ENCODE measurements at places on chromosomes 16 and 17.

GRCh38 chr17:81676906-81677305, 6.7 kb downstream of the ARL16 start:
- no peak for DNase-seq

DNA sequence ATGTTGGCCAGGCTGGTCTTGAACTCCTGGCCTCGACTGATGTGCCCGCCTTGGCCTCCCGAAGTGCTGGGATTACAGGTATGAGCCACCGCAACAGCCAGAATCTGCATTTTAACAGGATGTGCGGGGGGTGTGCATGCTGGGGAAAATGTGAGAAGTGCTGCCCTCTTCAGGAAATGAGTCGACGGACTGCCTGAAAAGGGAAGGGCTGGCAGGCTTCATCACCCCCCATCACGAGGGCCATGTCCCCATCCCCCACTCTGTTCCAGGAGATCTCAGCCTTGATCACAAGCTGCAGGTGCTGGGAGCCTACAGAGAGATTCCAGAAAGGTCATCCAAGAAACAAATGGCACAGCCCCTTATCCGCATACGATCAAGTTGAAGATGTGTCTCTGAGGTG, 195.3 kb upstream of the RPL38 start:
- DNase-seq = no peak

GRCh38 chr17:2394775-2395201, 6.1 kb downstream of the MNT start:
- no peak for DNase-seq

DNA sequence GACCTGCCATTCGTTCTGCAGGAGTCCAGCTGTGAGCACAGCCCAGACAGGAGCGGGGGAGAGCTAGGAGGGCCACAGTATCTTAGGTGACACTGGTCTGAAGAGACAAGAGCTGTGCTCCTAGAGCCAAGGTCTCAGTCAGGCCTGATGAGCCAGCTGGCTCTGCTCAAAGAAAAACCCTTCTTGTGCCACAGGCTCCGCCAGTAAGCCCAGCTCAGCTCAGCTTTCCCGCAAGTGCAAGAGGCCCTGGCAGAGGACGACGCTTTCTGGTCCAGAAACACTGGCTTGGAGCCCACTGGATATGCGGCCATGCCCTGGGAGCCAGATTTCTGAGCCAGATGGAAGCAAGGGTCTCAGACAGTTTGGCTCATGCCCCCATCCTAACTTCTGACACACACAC, 23.9 kb downstream of the PEMT start:
- DNase-seq = no peak

DNA sequence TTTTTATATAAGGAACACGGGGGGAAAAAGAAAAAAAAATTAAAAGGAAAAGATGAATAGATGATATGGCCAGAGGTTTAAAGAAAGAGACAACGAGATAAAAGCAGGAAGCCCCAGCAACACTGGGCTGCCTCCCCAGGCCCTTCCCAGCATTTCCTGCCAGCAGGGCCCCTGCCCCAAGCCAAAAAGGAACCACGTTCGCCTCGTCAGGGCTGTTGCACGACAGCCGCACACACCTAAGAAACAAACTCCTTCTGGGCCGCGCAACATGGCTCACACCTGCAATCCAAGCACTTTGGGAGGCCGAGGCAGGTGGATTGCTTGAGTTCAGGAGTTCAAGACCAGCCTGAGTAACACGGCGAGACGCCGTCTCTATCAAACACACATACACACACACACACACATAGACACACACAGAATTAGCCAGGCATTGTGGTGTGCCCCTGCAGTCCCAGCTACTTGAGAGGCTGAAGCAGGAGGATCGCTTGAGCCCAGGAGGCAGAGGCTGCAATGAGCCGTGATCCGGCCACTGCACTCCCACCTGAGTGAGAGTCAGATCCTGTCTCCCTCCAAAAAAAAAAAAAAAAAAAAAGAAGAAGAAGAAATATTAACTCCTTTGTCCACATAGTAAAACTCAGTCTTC, 83.0 kb downstream of the ANKRD11 start:
- no peak for DNase-seq

DNA sequence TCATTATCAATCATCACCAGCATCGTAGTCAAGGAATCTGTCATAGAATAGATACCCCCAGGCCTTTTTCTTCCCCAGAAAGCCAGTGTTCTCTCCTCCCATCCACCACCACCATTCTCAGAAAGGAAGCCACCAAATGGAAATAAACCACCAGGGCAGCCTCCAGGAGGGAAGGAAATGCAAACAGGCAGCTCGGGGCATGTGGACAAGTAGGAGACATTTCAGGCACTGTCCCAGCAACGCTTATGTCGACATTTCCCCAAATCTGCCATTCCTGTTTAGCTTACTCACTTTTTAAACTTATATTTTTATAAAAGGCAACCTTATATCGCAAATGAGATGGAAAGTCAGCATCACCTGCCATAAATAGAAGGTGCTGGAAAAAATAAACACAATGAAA, 15.8 kb downstream of the EMP2 start:
- no peak for DNase-seq

DNA sequence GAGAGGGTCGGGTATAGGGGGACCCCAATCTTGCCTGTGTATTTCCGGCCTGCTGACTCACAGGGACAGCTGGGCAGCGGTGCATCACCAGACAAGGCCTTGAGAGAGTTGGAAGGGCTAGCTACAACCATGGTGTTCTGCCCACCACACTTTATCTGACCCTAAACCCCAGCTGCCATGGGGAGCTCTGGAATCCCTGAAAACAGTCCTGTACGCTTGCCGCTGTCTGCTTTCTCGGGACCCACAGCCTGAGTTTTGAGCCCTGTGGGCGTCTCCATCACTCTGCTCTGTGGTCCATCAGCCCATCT, 100.4 kb upstream of the GSE1 start:
- no peak for DNase-seq

GRCh38 chr17:9484789-9485188, 90.8 kb downstream of the STX8 start:
- no peak for DNase-seq

DNA sequence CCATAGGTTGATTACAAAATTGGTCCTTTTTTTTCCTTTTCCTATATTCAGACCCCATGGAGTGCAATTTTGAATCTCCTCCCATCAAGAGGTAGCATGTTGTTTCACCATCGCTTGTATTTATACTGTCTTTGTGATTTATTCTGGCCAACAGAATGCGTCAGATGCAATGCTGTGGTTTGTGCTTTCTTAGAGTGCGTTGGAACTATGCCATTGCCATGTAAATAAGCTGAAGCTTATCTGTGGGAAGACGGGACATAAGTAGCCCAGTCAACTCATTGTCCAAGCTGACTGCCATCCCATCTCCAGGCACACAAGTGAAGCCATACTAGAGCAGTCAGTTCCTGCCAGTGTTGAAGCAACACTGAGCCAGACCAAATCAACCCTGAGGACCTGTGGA, 1339.3 kb upstream of the GOT2 start:
- no peak for DNase-seq

GRCh38 chr17:50853015-50853615, 13.0 kb downstream of the TOB1 start:
- no peak for DNase-seq

DNA sequence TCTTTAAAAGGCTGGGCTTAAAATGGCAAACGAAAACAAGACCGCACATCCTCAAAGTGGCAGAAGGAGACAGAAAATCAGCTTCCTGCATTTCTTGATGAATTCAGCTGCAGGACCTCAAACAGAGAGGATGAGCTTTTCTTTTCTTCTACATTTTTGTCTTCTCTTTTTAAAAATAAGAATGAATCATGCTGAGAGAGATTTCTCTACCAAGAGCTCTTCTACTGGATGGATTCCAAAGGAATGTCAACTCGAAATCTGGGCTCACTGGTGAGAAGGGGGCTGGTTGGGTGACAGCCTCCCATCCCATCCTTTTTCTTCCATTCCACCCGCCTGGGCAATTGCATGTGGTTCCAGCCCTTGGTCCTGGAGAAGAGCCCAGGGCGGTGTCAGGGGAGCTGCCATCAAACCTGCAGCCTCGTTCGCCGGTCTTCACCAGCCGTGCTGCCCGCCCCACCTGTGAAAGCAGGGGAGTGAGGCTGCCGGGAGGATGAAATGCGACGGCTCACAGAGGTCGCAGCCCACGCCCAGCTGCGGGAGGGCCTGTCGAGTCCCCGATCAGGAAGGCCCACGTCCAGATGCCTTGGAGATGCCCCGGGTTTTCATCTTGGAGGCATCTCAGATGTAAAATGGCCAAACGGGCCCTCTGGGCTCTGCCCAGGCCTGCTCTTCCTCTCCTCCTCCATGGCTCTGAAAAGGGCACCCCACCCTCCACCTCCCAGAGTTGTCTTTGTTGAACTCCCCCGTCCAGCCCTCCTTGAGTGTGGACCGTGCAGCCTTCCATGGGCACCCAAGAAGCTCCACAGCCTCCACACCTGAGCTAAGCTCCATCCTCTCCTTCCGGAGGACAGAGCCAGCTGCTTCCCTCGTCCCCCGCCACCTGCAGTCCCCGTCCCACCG, 121.9 kb downstream of the FOXL1 start:
- no peak for DNase-seq

- no peak for DNase-seq
Observed at GRCh38 chr16:49490321-49490705, 116.7 kb downstream of the C16orf78 start.

DNA sequence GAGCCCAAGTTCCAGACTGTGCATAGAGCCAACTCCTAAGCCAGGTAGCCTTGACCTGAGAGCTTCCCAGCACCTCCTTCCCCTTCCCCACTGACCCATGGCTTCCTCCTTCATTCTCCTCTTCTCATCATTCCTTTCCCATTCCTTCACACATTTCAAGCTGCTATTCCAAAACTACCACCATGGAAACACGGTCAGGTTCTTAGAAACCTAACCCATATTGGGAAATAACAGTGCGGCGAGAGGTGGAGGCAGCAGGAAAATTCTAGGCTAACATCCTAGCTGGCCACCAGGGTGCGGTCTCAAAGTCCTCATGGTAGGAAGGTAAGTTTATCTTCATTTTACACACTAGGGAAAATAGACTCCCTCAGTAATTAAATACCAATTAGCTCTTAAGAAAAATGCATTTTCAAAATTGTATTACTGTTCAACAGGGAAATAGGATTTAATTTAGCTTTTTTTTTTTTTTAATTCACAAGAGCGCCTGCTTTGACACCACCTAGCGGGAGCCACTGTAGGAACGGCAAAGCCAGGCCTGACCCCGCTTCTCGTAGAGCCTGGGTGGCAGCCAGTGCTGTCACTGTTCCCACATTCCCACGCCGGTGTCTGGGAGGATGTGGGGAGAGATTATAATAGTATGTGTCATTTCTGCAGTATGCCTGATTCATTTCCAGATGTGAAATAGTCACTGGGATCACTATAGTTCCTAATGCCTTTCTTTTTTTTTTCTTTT, 14.0 kb upstream of the SPHK1 start:
- no peak for DNase-seq

DNA sequence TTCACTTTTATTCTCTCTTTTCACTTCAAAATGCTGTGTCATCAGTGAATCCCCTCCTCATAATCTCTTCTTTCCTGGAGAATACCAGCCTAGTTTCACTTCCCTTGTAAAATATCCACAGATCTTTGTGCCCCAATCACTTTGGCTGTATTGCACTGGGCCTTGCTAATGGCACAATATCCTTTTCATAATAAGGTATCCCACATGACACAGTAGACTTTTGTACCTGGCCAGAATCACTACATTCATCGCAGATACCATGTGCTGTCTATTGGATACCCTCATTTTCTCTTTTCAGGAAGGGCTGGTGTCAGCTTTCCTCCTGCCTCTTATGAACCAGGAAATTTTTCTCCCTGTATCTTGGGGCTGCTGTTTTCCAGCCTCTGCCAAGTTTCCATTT, 25.7 kb upstream of the TOX3 start:
- DNase-seq = no peak

GRCh38 chr17:13134076-13134475, 116.2 kb upstream of the ELAC2 start:
- DNase-seq = no peak

DNA sequence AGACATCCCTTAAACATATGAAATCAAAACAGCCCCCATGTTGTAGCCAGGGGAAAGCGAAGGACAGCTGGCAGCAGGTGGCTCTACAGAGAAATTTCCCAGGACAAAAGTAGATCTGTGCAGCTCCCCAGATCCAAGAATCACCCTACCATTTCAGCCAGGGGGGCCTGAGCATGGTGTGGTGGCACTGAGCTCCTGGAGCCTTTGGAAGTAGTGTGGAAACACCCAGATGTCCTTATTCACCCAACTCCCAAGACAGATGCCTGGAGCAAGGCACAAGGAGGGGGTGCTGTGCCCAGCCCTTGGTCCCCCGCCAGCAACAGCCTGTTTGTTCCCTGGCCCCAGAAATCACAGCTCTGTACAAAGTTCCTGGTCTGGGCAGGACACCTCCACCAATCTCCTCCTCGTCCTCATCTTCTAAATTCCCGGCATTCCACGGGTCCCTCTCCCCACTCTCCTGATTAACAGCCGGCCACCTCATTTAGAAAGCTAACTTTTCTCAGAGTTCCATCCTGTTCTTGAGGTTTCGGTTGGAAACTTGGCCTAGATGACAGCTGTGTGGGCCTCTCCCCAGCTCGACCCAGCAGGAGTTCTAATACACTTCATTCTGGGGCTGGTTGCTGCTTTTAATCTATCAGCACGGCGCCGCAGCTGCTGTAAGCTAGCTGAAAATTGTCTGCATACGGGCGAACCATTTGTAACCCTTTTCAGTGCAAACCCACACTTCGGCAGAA, 191.1 kb downstream of the C16orf78 start:
- DNase-seq = no peak

DNA sequence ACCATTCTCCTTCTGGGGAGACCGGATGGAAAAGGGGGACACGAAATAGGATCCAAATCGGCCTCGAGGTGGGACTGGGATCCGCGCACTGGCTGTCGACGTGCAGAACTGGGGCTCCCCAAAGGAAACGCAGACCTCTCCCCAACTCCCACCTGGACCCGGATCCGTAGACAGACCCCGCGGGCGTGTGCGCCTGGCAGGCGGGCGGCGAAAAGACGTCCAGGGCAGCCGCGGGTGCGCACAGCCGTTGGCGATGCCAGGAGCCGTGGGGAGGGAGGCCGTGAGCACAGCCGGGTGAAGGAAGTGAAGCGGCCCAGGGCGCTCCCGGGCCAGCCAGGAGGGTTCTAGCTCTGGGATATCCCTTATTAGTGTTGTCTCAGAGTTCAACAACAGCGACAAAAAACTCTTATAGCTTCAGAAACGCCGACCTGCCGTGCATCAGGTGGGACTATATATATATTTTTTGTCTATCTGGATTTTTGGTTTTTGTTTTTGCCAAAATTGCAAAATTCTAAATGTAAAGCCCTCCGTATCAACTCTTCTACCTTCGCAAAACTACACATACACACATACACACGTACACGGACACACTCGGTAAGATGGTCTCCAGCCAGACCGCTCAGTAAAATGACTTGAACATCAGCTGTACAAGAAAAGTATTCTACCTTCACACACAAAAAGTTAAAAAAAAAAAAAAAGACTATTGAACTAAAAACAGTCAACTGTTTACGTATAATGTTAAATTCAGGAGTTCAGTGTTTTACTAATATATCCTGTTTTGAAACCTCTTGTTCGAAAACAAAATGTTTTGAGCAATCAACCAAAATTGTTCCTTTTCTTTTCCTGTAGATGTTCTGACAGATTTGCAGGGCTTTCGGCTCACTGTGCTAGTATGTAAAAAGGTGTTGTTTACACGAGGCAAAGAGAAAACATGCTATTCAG, 5.2 kb upstream of the AATF start:
- no peak for DNase-seq
